ENCODE measurements at places on chromosomes 13 and 19.

- no peak for DNase-seq
These were observed 2012.6 kb downstream of the PCDH9 start for GRCh38 chr13:65217471-65217995.

GRCh38 chr13:48429886-48430285 is 17.0 kb upstream of the LPAR6 start:
- DNase-seq, result no peak

- no peak for DNase-seq
These were observed 1.3 kb upstream of the KLK8 start for GRCh38 chr19:51002542-51003311.

GRCh38 chr19:49327878-49328544 is 3.0 kb upstream of the SLC6A16 start:
- DNase-seq, result no peak

DNA sequence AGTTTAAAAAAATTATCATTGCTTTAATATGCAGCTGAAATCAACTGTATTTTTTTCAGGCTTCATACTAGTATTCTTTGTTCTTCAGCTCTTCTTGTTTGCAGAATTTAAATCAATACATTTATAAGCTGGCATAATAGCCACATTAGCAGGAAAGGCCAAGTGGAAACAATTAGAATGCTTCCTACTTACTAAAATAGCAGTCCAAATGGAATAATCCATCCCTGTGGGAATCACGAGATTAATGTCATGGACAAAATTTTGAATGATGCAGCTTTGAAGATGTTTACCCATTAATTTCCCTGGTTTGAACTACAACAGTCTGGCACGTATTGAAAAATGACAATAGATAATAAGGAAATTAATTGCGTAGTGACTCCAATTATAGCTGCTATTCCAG is 2650.8 kb downstream of the PCDH9 start:
- no peak for DNase-seq

DNA sequence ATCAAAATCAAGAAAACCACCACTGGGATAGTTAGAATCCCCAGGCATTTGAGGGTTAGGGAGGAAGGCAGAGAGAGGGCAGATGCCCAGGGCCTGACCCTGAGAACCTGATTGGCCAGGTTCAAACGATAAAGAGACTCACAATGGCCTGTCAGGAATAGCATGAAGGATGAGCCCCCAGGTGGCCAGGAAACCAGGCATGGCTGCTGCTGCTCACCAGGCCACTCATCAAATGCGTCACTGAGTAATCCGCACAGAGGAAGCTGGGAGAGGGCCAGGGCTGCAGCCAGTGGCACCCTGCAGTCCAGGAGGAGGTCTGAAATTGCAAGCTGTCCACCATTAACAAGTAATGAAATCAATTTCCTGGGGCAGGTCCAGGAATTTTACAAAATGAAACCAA is 111.3 kb downstream of the KATNAL1 start:
- DNase-seq, result no peak

DNA sequence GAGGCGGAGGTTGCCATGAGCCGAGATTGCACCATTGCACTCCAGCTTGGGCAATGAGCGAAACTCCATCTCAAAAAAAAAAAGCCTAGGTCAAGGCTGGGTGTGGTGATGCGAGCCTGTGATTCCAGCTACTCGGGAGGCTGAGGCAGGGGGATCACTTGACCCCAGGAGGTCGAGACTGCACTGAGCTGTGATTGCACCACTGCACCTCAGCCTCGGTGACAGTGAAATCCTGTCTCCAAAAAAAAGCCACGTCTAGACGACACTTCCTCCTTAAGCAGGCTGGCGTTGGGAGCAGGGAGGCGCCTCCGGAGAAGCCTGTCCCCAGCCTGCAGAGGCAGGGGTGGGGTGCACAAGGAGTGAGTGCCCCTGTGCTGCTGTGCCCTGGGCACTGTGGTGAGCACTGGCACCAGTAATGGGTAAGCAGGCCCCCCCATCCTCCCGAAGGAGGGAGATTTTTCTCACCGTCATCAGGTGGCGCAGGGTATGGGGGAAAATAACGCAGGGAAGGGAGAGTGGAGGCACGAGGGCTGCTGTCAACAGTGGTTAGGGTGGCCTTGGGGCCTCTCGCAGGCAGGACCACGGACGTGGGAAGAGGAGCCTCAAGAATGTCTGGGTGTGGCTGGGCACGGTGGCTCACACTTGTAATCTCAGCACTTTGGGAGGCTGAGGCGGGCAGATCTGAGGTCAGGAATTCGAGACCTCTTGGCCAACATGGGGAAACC is 706 bp downstream of the P2RY11 start:
- DNase-seq, result no peak

GRCh38 chr19:46639358-46640182 is 3.6 kb upstream of the GNG8 start:
- no peak for DNase-seq

GRCh38 chr19:1577929-1578618 is 9.9 kb upstream of the MEX3D start:
- no peak for DNase-seq

DNA sequence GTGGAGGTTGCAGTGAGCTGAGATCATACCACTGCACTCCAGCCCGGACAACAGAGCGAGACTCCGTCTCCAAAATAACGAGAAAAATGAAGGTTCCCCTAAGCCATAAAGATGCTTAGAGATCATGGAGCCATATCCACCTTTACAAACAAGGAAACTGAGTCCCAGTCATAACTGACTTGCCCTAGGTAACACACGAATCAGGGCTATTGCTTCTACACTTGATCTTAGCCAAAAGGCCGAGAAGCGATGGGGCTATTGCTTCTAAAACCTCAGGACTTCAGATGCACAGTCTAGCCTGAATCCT is 3.2 kb downstream of the DBP start:
- DNase-seq, result no peak

- no peak for DNase-seq
These were observed 55.1 kb upstream of the C1QTNF9 start for GRCh38 chr13:24254146-24254841.
